ENCODE measurements at places on chromosomes 12 and 14. TPM values are rescaled to one million over a fixed set of nuclear protein-coding genes. Genes with fewer than 3 reads are reported as not detected.
A peak's percentile ranks its signal among the peaks of the same experiment; 100 is the strongest.

The VDR gene
- total RNA-seq, result 4.5 TPM

The BIN2 gene
- total RNA-seq, result 216 TPM

- H3K4me3 ChIP-seq, result no peak overlapping the region
- H3K27me3 ChIP-seq, result peaks cover 15% of the 10 kb centered on the region
- no peak overlapping the region for H3K27ac ChIP-seq
- DNase-seq, result no peak
- H3K36me3 ChIP-seq, result no peaks in the 10 kb centered on the region
Observed at GRCh38 chr14:100681111-100681510, 45.6 kb upstream of the DLK1 start.

The PLEKHG3 gene
- 65.5 TPM for total RNA-seq

GRCh38 chr14:89364316-89364715 is 52.7 kb downstream of the FOXN3 start:
- H3K4me1 ChIP-seq, result peaks cover 26% of the 10 kb centered on the region
- peak overlapping the region; percentile 87 for H3K4me3 ChIP-seq
- no peak for DNase-seq
- no peaks in the 10 kb centered on the region for H3K27me3 ChIP-seq
- H3K36me3 ChIP-seq, result no peaks in the 10 kb centered on the region

DNA sequence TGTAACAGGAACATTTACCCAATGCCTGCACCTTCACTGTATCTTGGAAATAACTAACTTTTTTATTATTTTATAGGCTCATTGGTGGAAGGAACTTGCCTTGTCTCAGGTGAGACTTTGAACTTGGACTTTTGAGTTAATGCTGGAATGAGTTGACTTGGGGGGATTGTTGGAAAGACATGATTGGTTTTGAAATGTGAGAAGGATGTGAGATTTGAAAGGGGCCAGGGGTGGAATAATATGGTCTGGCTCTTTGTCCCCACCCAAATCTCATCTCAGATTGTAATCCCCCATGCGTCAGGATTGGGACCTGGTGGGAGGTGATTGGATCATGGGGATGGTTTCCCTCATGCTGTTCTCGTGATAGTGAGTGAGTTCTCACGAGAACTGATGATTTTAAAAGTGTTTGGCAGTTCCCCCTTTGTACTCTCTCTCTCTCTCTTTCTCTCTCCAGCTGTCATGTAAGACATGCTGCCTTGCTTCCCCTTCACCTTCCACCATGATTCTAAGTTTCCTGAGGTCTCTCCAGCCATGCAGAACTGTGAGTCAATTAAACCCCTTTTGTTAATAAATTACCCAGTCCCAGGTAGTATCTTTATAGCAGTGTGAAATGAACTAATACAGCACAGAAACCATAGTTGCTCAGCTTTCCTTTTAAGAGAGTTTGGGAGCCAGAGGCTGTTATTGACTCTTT is 244.1 kb downstream of the BTG1 start:
- no peaks in the 10 kb centered on the region for H3K36me3 ChIP-seq
- no peaks in the 10 kb centered on the region for H3K27me3 ChIP-seq
- H3K4me3 ChIP-seq, result no peak overlapping the region
- no peak overlapping the region for H3K27ac ChIP-seq
- H3K4me1 ChIP-seq, result peaks cover 4% of the 10 kb centered on the region

DNA sequence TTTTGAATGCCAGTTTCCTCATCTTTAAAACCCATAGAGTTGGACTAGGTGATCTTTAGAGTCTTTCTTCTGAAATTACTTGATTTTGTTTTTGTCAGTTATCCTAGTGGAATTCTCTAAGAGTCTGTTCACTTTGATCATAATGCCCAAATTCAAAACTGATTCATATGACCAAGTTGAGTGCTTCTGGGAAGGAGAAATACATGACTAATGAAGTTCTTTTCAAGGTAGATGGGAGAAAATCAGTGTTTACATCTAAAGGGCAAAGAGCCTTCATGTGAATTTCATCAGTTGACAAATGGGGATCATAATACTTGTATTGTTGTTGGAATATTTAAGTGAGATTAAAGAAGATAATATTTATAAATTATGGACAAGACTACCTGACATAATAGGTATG is 53.2 kb downstream of the ERC1 start:
- DNase-seq, result no peak
- H3K27ac ChIP-seq, result no peak overlapping the region
- no peaks in the 10 kb centered on the region for H3K27me3 ChIP-seq
- no peak overlapping the region for H3K4me3 ChIP-seq
- H3K36me3 ChIP-seq, result peaks cover 5% of the 10 kb centered on the region
- H3K4me1 ChIP-seq, result peaks cover 13% of the 10 kb centered on the region

- H3K27ac ChIP-seq, result no peak overlapping the region
- no peak for DNase-seq
- H3K27me3 ChIP-seq, result no peaks in the 10 kb centered on the region
- H3K4me1 ChIP-seq, result peaks cover 25% of the 10 kb centered on the region
Observed at GRCh38 chr12:64461634-64462414, 9.9 kb downstream of the TBK1 start.

GRCh38 chr12:32031109-32031508 is 71.9 kb downstream of the RESF1 start:
- no peaks in the 10 kb centered on the region for H3K27me3 ChIP-seq
- DNase-seq, result no peak
- no peak overlapping the region for H3K27ac ChIP-seq
- no peak overlapping the region for H3K4me3 ChIP-seq

DNA sequence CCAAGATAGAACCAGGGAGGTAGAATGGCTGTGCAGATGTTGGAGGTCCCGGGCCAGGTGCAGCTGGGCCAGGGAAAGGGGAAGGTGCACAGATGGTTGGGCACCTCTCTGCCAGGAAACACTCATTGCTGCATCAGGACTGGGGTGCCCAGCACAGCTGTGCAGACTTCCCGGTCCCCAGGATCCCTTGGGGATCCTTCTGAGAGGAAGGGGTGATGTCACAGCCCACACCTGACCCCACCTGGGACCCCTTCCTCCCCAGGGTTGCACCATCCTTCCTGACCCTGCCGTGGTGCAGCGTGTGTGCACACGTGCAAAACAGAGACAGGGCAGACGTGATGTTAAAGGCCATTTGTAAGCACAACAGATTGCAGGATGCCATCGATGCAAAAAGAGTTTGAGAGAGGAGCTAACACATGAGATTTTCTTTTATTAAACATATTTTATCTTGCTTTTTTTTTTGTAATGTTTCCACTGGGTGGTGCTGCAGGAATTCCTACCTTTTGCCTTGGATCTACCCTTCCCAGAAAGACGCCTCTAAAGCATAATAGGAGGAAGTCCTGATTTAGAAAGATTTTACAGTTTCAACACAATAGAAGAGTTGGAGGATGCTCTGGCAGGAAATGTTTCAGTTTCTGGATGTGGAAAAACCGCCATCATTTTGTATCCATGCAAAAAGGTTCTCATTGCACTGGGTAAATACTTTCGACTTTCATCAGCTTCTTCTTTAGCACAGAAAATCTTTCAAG is 14.8 kb downstream of the ELK3 start:
- peaks cover 4% of the 10 kb centered on the region for H3K36me3 ChIP-seq
- no peak for DNase-seq
- peak overlapping the region; percentile 99 for H3K27ac ChIP-seq
- H3K4me1 ChIP-seq, result peaks cover 84% of the 10 kb centered on the region
- peak overlapping the region; percentile 87 for H3K4me3 ChIP-seq
- no peaks in the 10 kb centered on the region for H3K27me3 ChIP-seq

DNA sequence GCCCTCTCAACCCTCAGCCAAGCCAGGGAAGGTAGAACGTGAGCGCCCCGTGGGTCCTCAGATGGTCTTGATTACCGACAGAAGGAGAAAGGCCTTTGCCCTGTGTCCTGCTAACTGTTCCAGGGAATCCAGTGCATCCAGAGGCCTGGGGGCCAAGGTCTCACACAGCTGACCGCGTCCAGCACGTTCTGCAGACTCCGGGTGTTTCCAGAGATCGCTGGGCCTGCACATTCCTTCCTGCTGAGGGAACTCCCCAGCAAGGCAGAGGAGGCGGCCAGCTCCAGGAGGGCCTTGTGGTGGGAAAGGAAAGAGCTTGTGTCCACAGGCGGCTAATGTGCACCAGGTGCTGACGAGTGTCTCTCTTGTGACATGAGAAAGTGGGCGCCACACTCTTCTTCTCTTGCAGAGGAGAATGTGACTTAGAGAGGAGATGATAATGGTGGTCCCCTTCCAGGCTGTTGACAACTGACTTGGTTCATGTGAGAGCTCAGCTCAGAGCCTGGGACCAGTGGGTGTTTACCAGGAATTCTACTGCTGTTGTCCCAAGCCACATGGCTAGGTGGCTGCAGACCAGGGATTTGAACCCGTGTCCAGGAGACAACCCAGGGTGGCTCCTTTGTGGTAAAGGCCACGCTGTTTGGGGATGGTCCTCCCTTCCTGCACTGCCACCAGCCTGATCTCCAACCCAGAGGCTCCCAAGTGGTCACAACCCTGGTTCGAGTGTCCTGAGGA is 46.8 kb upstream of the DLK1 start:
- no peaks in the 10 kb centered on the region for H3K4me1 ChIP-seq
- H3K36me3 ChIP-seq, result no peaks in the 10 kb centered on the region
- no peak for DNase-seq

- no peak overlapping the region for H3K27ac ChIP-seq
- H3K4me3 ChIP-seq, result no peak overlapping the region
- H3K36me3 ChIP-seq, result no peaks in the 10 kb centered on the region
Observed at GRCh38 chr14:33539918-33540357, 410.9 kb downstream of the EGLN3 start.

The CAPZA3 gene
- total RNA-seq, result not detected

GRCh38 chr12:47734725-47735480 is 9.6 kb upstream of the ENDOU start:
- no peaks in the 10 kb centered on the region for H3K36me3 ChIP-seq
- no peak overlapping the region for H3K27ac ChIP-seq
- H3K27me3 ChIP-seq, result no peaks in the 10 kb centered on the region
- H3K4me1 ChIP-seq, result peaks cover 13% of the 10 kb centered on the region
- no peak overlapping the region for H3K4me3 ChIP-seq

- no peaks in the 10 kb centered on the region for H3K4me1 ChIP-seq
- H3K27ac ChIP-seq, result no peak overlapping the region
Observed at GRCh38 chr12:64124511-64125197, 97.4 kb downstream of the KICS2 start.

- H3K27me3 ChIP-seq, result no peaks in the 10 kb centered on the region
- H3K4me1 ChIP-seq, result peaks cover 21% of the 10 kb centered on the region
- H3K27ac ChIP-seq, result peak overlapping the region; percentile 94
- DNase-seq, result no peak
- H3K4me3 ChIP-seq, result peak overlapping the region; percentile 87
Observed at GRCh38 chr14:89429199-89430181, 12.5 kb upstream of the FOXN3 start.

DNA sequence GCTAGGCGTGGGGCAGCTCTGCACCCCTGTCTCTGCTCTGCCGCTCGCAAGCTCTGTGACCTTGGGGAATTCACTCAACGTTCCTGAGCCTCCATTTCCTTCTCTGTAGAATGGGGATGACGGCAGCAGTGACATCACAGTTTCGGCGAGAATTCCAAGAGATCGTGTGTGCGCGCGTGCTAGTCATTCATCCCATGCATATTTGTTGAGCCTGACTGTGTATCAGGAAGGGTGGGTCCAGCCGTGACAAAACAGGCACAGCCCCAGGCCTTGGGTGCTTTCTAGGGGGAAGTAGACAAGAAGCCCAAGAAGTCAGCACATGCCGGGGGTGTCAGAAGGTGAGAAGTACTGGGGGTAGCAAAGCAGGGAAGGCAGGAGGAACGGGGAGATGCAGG is 145.6 kb upstream of the NCOR2 start:
- peaks cover 18% of the 10 kb centered on the region for H3K4me1 ChIP-seq
- H3K36me3 ChIP-seq, result peaks cover 2% of the 10 kb centered on the region
- no peak for DNase-seq
- no peaks in the 10 kb centered on the region for H3K27me3 ChIP-seq
- H3K27ac ChIP-seq, result peak overlapping the region; percentile 96
- H3K4me3 ChIP-seq, result peak overlapping the region; percentile 86

DNA sequence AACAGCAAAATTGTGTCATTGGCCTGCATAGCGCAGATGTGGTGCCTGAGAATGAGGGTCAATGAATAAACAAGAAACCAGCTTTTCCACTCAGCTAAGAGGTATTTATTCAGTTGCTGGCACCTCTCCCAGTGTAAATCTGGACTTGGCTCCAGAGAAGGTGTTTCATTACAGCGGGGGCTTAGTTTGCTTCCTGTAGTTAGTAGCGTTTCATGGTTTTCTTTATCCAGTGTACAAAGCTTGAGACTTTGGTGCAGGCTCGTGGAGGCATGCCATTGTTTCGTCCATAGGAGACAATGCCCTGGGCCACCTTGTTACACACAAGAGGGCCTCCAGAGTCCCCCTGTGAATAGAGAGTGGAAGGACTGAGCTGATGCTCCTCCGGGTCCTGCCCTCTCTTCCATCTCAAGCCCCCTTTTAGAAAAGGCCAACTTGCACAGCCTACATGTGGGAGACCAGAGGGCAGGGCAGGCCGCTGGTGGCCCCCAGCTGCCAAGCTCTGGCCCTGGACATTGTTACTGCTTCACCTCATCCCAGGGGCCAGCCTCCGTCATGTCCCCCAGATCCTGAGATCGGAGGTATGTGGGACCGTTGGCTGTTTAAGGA is 3.0 kb downstream of the GZMB start:
- no peak overlapping the region for H3K27ac ChIP-seq
- DNase-seq, result no peak
- H3K4me1 ChIP-seq, result peaks cover 4% of the 10 kb centered on the region
- no peaks in the 10 kb centered on the region for H3K36me3 ChIP-seq
- H3K27me3 ChIP-seq, result peaks cover 16% of the 10 kb centered on the region
- H3K4me3 ChIP-seq, result no peak overlapping the region

The PLEKHD1 gene
- 0.70 TPM for total RNA-seq

The CBLN3 gene
- 4.2 TPM for total RNA-seq

DNA sequence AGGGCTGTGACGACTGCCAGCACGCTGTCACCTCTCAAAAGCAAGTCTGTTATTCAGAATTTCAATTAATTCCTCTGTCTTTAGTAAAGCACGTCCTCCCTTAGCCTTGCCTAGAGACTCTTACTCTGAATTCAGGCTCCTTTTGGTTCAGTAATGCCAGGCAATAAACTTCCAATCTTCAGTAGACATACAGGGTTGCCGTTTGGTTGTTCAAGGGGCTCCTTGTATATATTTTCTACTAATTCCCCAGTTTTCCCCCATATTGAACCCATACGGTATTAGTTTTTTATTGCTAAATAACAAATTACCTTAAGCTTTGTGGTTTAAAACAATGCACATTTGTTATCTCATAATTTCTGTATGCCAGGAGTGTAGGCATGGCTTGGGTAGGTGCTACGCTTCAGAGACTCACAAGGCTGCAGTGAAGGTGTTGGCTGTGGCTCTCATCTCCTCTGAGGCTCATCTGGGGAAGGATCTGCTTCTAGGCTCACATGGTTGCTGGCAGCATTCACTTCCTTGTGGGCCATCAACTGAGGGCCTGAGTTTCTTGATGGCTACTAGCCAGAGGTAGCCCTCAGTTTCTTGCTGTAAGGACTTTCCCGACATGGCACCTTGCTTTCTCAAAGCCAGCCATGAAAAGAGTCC is 7.3 kb upstream of the CLECL1 start:
- H3K27ac ChIP-seq, result peak overlapping the region; percentile 81
- no peaks in the 10 kb centered on the region for H3K36me3 ChIP-seq
- no peak for DNase-seq
